Amniotic epithelial cell (primary cell): ENCODE measurements at places on chromosomes 13 and 19.

DNA sequence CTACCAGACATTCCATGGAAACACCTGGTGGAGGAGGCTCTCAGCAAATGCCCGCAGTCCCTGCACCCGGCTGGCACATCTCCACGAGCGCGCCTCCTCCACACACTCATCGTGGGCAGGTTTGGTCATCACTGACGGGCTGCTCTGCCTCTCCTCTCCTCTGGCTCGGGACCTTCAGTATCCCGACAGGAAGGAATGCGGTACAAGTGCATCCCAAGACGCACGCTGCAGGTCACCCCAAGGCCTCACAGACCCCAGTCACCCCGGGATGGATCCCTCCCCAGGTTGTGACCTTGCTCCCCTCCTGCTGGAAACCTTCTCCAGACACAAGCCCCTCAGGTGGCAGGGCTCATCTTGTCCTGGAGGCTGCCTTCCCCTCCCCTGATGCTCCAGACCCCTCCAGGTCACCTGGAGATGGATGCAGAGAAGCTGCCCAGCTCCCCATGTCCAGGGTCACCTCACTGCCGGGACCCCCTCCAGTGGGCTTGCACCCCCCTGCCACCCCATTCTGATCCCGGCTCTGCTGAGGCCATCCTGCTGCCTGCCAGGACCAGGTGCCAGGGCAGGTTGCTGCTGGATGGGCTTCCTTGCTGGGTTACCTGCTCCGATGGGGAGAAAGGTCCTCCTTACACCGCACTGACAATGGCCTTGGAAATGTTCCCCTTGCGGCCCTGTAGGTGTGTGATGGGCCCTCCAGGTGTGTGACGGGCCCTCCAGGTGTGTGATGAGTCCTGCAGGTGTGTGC is 29.9 kb downstream of the C13orf46 start:
- no peak for DNase-seq

DNA sequence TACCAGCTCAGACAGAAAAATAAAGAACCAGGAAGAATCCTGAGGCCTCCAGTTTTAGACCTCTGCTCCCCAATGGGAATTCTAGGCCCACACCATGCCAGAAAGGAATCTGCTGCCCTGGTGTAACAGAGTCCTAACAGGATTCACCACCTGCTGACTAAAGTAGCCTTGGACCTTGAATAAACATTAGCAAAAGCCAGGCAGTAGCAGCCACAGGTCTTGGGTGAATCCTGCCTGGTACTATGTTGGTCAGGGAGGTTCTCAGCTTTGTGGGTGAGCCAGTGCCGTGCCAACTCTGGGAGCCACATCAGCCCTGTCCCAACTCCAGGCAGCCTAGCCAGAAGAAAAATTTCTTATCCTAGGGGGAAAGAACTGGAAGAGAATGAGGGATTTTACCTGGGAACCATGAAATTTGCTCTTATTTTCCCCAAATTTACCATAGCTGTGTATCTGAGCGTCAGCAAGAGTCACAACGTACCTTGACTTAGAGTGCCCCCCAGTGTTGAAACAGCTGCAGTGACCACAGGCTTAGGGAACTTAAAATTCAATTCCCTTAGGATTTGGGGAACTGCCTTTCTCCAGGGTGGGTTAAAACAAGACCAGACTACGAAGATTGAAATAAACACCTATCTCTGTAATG is 1895.6 kb upstream of the PRR20A start:
- no peak for DNase-seq

DNA sequence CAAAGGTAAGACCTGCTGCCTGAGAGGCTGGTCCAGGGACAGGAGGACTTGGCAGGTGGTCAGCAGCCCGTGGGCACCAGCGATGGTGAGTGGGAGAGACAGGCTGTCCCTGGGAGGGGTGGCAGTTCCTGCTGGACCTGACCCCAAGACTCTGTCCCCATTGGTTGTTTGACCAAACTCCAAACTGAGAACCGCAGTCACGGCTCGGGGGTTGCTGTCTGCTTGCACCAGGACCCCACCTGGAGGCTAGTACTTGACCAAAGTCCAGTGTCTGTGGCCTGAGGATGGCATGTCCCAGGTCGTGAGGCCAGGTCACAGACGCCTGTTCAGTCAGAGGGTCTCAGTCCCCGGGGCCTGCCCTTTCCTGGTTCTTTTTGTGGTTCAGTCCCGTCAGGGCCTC is 9.9 kb upstream of the ZNF14 start:
- no peak for DNase-seq

- no peak for DNase-seq
Measured at GRCh38 chr19:6343462-6343861, 10.1 kb upstream of the ACER1 start.

GRCh38 chr13:100178309-100178708 is 89.4 kb downstream of the PCCA start:
- DNase-seq, result no peak

GRCh38 chr19:12779162-12779993 is 4.0 kb upstream of the HOOK2 start:
- DNase-seq, result peak; percentile 65

- DNase-seq, result peak; percentile 25
Measured at GRCh38 chr13:72295153-72295552, 428.1 kb upstream of the DACH1 start.

- no peak for DNase-seq
Measured at GRCh38 chr19:30319876-30320275, 52.3 kb upstream of the ZNF536 start.

DNA sequence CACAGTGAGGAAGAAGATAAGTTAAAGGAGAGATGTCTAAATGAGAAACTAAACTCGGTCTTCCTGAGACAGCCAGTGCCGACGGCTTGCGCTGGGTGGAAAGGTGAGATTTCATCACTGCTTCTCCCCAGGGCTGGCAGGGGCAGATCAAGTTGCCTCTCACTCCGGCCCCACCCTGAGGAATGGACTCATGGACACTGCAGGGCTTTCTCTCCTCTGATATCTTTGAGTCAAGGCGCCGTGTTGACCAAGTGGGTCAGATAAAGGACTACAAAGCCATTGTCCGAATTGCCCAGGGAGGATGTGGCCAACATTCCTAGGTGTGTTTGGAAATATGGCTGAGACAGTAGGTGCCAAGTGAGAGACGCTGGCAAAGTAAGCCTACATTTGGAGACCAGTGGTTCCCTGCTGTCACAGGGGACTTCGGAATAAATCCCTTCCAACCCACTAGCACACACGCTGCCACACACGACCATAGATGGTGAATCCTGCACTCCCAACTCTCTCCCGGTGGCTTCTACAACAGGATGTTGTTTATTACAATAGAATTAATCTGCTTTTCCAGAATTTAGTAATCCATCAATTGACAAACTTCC is 156.5 kb upstream of the TSC22D1 start:
- DNase-seq, result peak; percentile 44

DNA sequence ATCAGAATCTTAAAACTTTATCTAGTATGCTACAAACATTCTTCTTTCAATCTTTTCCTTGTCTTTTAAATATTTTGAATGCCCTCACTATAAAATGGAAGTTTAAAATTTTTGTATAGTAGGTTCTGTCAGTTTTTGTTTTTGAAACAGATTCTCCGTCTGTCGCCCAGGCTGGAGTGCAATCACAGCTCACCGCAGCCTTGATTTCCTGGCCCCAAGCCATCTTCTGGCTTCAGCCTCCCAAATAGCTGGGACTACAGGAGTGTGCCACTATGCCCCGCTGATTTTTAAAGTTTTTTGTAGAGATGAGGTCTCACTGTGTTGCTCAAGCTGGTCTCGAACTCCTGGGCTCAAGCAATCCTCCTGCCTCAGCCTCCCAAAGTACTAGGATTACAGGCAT is 20.7 kb downstream of the PHF11 start:
- DNase-seq, result no peak

DNA sequence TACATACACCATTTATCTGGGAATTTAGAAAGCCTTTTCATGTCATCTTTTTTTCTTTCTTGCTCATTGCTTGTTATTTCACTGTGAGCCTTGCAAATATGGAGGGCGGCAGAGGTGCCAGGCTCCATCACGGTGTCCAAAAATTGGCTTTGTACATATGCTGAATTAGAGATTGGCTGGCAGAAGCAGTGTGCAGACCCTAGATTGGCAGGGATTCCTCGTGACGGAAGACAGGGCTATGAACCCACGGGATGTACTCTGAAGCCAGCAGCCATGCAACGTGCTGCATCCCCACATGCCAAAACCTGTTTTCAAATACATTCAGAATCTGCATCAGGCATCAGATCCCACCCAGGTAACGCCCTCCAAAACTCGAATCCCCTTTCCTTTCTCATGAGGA is 142.8 kb downstream of the ZIC5 start:
- DNase-seq, result no peak

DNA sequence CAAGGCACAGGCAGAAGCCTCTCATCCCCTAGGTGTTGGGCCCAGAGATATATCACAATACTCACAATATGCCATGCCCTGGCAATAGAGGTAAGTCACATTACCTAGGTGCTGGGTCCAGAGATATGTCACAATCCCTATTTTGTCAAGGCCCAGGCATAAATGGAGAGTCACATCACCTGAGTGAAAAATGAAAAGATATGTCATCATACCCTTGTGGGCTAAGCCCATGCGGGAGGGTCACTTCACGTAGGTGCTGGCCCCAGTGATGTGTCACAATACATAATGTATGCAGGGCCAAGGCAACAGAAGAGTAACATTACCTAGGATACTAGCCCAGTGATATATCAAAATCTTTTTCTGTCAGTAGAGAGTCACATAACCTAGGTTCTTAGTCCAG is 127.0 kb downstream of the ZNF675 start:
- no peak for DNase-seq

GRCh38 chr13:105033999-105034398 is 1501.5 kb downstream of the EFNB2 start:
- no peak for DNase-seq

GRCh38 chr13:88071371-88071770 is 400.2 kb downstream of the SLITRK5 start:
- DNase-seq, result no peak

DNA sequence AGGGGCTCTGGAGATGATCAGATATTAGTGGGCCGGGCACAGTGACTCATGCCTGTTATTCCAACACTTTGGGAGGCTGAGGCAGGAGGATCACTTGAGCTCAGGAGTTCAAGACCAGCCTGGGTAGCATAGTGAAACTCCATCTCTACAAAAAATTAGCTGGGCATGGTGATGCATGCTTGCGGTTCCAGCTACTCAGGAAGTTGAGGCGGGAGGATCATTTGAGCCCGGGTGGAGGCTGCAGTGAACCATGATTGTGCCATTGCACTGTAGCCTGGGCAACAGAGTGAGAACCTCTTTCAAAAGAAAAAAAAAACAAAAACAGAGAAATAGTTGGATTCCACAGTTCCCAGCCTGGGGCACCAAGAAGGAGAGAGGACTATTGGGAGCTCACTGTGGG is 17.9 kb upstream of the SHFL start:
- no peak for DNase-seq

- no peak for DNase-seq
Measured at GRCh38 chr19:37583340-37583739, 11.3 kb downstream of the ZNF571 start.

- peak; percentile 38 for DNase-seq
Measured at GRCh38 chr19:19259741-19260140, 13.4 kb downstream of the TM6SF2 start.

DNA sequence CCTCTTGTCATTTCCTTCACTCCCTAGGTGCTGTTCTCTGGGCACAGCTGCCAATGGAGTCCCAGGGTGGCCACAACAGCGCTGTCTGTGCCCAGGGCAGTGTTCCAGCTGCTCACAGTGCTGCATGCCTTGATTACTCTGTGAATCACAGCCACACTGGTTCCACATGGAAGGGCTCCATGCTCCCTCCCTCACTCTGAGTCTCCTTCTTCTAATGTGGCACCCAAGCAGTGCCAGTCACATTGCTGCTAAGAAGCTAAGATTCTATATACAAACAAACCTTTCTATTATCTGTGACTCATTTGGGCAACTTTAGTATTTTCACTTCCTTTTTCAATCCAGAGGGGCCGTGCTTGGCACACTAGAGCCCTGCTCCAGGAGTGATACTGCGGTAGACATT is 248.7 kb downstream of the TDRD3 start:
- no peak for DNase-seq

- DNase-seq, result no peak
Measured at GRCh38 chr19:33622809-33623511, 1.2 kb downstream of the CHST8 start.

DNA sequence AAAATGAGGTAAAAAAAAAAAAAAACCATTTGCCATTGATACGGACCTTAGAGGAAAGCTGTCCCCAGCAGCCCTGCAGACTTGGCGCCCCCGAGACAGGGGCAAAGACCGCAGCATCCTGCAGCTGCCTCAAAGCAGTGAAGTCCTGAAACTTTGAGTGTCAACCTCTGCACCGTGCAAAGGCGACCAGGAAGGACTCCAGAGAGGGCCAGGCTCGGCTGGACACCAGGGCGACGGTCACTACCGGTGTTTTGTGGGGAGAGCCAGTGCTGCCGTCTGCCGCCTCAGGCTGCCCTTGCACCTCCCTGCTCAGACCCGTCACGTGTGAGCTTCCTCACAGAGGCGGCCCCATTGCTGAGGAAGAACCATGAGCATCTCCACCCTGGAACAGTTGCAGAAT is 146.7 kb upstream of the SPACA7 start:
- DNase-seq, result no peak

DNA sequence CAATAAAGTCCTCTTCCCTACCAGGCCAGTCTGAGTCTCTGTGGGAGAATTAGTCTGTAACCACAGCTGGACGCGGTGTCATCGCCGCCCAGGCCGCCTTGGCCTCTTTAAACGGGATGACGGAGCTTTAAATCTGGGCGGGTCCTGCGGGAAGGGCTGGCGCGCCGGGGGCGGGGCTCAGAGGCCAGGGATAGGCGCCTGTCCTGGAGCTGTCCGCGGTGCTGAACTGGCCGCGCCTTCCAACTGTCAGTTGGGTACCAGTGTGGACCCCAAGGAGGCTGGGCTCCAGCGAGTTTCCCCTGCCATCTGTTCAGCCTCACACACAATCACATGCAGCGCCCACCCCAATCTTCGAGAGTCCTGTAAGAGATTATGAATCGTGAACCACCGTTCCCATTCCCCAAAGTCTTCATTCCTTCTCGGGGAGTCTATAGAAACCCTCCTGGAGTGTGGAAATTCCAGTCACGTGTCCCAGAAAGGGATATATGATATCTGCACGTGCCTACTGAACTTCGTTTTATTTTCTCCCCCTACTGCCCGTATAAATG is 11.5 kb downstream of the APLP1 start:
- peak; percentile 83 for DNase-seq

- peak; percentile 53 for DNase-seq
Measured at GRCh38 chr13:76993021-76993420, 1.1 kb downstream of the CLN5 start.

GRCh38 chr19:14378890-14379289 is 2.4 kb upstream of the ADGRE5 start:
- DNase-seq, result no peak

- no peak for DNase-seq
Measured at GRCh38 chr13:103537616-103538015, 471.4 kb upstream of the SLC10A2 start.
